Stimulated activated naive CD4-positive, alpha-beta T cell treated with Interleukin-2 at 50 U/mL for 16 hours (primary cell): ENCODE measurements at places on chromosomes 5 and 9.

DNA sequence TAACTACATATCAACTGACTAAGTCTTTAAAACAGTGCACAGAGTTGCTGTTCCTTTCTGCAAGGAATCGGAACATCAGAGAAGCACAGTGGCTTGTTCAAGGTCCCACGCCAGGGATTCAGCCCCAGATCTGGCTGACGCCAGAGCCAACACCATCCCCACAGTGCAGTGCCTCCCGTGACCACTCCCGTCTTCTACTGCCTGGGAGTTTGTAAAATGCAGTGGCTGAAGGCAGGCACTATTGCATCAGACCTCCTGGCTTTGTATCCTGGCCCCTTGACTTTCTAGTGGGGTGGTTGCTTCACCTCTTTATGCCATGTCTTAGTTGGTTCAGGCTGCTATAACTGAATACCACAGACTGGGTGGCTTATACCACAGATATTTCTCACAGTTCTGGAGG, 131.0 kb downstream of the NSG2 start:
- DNase-seq = no peak

- no peak for DNase-seq
Measured at GRCh38 chr5:83277953-83278352, 193.6 kb upstream of the VCAN start.

DNA sequence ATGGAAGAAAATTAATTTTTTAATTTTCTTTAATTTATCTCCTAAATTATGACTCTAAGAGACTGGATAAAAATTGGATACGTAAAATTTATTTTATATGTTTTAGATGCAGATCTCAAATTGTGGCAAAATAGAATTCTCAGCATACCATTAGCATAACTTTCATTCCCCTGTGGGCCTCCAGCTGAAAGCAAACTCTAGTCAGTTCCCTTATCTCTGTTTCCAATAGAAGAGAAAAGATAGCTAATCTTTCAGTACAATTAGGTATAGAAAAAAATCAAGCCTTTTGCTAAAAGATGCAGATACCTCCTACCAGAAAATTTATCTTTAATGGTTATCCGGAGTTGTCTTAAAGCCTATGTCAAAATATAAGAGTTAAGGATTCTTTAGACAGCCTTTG, 1530.6 kb downstream of the EFNA5 start:
- no peak for DNase-seq

DNA sequence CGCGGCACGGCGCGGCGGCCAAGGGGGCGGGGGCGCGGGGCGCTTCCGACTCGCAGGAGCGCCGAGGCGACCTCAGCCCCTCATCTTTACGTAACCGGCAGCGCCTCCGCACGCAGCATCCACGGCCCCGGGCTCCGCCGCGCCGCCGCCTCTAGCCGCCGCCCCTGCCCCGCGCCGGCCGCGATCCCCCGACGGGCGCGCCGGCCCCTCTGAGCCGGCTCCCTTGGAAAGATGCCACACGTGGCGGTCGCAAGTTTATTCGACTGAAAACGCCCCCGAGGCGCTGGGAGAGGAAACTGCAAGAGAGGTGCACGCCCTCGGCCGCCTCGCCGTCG, 1.0 kb downstream of the KLF9 start:
- DNase-seq = peak; percentile 78

DNA sequence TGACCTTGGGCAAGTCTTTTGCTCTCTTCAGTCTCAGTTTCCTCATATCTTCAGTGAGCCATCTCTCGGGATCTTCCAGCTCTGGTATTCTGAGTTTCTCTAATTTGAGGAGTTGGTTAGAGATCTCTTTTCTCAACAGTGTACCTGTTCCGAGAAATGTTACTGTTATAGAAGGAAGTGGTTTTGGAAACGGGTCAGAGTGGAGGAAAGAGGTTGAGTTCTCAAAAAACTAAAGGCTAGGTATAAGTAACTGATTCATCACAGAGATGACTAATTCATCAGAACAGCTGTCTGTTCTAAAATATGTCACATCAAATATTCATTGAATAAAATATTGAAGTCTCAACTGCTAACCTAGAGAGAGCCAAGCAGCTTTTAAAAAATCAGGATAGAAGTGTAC, 106.6 kb downstream of the PALM2AKAP2 start:
- no peak for DNase-seq
